Panc1 (cell line): ENCODE measurements at places on chromosomes 7 and 10. TPM values are rescaled to one million over a fixed set of nuclear protein-coding genes. Genes with fewer than 3 reads are reported as not detected.

GRCh38 chr10:92574548-92575261 lies 812 bp upstream of the IDE start:
- DNase-seq, result no peak

GRCh38 chr7:38656968-38657367 lies 25.8 kb upstream of the AMPH start:
- no peak for DNase-seq

TMEM72 gene
- total RNA-seq, result not detected

DNA sequence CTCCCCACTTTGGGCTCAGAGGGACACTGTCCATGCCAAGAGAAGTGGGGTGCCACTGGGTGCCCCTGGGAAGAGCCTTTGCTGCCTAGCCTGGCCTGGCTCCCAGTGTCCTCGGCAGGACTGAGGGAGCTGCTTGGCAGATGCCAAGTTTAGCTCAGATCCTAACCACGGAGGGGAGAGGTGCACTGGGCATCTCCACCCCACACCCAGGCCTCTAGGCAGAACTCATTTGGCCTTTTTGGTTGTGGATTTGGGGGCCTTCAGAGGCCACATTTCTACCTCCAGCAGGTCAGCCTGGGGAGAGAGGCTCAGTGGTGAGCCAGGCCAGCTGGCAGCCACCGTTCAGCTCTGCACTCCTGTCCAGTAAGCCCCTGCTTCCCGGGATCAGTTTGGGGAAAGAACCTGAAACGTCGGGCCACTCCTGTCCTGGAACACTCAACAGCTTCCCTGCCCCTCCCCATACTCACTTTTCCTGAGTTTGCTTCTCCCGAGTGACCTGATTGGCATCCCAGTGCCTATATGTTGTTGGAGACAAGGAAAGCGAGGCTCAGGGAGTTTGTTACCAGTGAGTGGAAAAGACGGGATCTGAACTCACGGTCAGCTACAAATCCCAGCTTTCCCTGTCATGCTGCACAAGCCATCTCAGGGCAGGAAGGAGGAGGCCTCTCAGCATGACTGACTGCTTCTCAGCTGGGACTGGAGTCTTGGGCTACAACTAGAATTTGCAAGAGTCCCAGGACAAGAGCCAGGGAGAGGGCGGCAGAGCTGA lies 11.2 kb upstream of the CXCL12 start:
- DNase-seq, result no peak

- DNase-seq, result no peak
Observed at GRCh38 chr7:96655956-96656355, 53.7 kb downstream of the SEM1 start.

ACTR3C gene
- 6.5 TPM for total RNA-seq

- DNase-seq, result no peak
Observed at GRCh38 chr10:12897278-12897677, 104.2 kb downstream of the CCDC3 start.

DNA sequence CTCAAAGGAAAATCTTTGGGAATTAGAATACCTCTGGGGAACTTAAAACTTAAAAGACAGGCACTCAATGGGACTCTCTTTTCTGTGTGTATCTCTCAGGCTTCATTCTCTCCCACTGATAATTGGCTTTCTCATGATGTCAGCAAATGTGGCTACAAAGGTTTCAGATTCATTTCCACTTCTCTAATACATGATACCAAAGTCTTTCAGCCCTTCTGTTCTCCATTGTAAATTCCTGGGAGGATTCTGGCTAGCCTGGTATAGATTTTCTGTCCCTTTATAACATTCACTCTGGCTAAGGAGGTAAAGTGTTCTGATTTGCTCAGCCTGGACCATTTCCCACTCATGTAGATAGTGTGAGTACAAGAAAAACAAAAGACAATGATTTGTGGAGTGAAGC lies 606.2 kb downstream of the PCDH15 start:
- no peak for DNase-seq

DNA sequence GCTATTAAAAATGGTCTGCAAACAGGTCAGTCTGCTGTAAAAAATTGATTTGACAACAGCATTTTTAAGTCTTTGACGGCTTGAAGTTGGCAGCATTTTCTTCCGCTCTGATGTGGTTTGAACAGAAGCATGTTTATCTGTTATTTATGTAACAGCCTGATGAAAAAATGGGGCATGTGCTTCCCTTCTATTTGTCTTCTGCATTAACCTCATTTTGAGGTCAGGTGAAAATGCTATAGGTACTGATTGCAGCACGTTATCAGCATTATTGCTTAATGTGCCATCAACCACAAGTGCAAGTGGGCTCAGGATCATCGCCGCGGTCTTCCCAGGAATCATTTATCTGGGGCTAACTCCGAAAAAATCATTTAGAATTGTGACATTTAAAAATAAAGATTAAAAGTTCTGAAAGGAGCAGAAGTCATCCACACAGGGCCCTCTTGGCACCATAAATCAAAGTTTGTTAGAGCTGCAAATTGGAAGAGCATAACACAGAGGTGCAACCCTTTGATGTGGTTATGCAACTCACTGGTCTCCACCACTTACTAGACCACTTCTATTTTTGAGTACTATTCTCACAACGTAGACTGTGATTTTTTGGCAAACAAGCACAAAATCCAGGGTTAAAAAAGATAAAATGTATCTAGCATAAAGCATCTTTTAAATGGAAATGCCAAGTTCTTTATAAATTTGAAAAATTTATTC lies 307.7 kb downstream of the MDFIC start:
- DNase-seq, result no peak

GRCh38 chr10:14476641-14477407 lies 146.1 kb upstream of the FRMD4A start:
- no peak for DNase-seq

COX15 gene
- total RNA-seq, result 62.9 TPM

DNA sequence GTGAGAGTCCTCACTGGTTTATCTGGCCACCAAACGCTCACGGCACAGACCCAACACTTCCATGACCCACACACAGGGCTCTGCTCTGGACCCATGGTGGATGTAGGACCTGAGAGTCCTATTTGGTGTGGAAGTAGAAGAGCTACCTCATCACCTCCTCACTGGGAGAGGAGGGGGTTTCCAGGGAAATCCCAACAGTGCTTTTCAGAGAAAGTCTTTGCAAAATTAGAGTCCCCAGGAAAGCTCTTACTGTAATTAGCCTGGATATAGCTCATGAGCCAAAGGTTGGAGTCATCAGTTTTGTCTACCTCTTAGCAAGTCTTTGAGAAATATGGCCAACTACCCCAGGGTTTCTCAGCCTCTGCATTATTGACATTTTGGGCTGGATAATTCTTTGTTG lies 34.7 kb upstream of the TARP start:
- no peak for DNase-seq

LIPF gene
- not detected for total RNA-seq

- no peak for DNase-seq
Observed at GRCh38 chr10:4046030-4046429, 261.0 kb upstream of the KLF6 start.

DNA sequence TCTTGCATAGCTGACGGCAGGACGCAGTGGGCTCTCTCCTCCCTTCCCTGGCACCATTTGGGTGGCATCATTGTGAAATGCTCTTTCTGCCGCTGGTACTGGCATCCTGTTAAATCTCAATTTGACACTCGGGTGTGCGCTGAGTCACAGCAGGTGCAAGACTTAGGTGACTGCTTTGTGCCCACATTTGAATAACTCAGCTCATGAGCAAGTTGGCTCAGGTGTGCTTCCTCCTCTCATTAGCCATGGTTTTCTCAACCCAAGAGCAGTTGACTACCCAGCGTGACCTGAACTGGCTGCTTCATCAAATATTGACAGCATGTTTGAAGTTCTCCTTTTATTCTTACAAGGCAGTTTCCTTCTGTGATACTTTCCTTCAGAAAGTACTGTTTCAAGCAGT lies 24.6 kb upstream of the NFE2L3 start:
- DNase-seq, result no peak

DNA sequence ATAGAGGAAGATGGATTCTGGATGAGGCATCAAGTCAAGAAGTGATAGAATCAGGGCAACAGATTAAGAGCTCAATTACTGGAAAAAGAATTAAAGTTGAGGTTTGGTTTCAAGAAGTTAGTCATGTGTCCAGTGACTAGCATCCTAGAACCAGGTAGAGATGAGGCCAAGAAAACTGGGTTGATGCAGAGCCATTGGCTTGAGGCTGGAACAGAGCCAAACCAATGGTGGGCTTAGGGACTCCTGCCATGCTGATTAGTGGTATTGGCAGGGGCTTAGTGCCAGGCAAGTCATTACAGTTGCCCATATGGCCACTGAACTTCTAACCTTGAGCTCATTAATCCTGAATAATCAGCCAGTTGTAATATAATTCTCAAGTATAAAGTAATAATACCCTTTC lies 18.5 kb downstream of the ZNF277 start:
- DNase-seq, result no peak

PPP1R3C gene
- total RNA-seq, result 1.2 TPM

GRCh38 chr10:132566892-132567291 lies 29.3 kb downstream of the INPP5A start:
- DNase-seq, result no peak
